ENCODE measurements at places on chromosomes 12 and 14.

- no peak for DNase-seq
Observed at GRCh38 chr14:90062127-90062794, 467 bp downstream of the KCNK13 start.

GRCh38 chr12:113845900-113846674, 120.0 kb downstream of the RBM19 start:
- DNase-seq, result no peak

- DNase-seq, result no peak
Observed at GRCh38 chr12:20232931-20233675, 135.2 kb upstream of the PDE3A start.

DNA sequence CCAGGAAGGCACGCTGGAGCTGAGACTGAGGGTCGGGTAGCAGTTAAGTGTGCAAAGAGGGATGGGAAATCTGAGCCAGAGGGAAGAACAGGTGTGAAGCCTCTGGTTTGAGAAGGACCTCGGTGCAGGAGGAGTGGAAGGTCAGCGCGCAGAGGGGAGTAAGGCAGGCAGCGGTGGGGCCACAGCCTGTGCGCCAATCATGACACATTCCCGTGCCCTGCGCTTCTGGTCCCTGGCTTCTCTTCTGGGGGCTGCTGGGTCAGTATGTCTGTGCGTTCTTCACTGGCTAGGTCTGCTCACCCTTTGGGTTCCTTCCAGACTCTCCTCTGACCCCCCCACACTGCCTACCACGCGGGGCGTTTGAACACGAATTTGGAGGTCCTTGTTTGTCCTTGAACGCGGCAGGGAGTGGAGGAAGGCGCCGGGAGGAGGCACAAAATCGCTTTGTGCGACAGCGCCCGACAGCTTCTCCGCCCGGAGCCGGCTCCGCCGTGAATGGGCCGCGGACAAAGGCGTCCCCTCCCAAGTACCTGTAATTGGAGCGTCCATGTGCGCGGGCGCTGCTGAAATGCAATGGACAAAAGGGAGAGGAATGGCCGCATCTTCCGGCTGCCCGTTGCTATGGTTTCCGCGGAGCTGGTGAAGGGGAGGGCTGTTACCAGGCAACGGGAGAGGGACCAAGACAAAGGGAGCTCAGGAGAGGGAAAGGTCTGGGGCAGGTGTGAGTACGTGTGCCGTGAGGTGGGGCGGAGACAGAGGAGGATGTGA, 207.2 kb upstream of the SRRM4 start:
- no peak for DNase-seq

DNA sequence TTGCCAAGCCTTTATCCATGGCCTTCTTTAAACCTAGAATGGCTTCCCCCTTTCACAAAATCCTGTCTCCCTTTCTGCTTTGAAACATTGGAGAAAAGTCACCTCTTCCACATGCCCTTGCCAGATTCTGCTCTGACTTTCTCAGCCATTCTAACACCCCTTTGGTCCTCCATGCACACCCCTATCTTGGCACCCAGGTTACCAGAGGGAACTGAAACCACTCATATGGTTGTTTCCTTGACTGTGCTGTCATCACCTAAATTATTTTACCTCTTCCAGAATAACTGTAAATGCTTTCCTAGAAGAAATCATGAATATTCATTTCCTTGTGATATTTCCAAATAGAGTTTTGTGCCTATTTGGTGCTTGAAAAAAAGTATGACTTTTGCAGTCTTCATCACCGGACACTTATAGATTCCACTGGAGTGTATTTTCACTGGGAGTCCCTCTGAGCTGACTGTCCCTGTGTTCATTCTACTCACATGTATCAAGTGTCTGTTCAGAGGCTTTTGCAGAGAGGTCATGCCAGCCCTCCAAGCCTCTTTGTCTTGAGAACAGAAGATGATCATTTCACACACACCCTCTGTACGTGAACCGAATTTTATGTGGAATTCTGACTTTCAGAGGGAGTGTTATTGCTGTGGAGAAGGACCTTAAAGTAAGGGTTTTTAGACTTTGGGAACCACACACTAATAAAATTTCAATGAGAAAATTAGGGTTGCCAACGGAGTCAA, 74.1 kb downstream of the PLXNC1 start:
- DNase-seq, result no peak

DNA sequence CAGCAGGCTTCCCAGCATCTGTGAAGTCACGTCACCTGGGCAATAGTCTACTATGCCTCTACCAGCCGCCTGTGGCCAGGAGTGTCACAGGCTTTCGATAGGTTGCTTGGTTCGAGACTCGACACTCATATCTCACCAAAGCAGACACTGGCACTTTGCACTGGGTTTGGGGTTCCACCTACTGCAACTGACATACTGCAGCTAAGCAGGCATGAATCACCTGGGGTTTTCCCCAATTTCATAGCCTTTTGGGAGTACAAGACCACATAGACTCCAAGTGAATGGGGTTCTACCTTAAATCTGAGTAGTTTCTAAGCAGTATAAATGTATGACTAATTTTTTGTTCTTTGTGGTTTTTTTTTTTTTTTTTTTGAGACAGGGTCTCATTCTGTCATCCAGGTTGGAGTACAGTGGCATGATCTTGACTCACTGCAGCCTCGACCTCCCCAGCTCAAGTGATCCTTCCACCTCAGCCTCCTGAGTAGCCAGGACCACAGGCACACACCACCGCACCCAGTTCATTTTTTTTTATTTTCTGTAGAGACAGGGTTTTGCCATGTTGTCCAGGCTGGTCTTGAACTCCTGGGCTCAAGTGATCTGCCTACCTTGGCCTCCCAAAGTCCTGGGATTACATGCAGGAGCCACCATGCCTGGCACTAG, 32.1 kb downstream of the DMAC2L start:
- DNase-seq, result no peak

DNA sequence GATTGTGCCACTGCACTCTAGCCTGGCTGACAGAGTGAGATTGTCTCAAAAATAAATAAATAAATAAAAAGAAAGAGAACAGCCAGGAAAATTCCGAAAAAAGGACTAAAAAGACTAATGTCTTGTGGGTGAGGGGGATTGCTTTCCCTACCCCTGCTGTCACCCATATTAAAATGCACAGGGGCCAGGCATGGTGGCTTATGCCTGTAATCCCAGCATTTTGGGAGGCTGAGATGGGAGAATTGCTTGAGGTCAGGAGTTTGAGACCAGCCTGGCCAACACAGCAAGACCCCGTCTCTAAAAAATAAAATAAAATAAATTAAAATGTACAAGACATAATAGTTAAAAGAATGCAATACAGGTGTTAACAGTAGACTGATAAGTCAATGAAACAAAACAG, 6.1 kb downstream of the DHRS1 start:
- DNase-seq, result no peak

- DNase-seq, result no peak
Observed at GRCh38 chr14:68548194-68549076, 244.4 kb downstream of the ZFP36L1 start.

DNA sequence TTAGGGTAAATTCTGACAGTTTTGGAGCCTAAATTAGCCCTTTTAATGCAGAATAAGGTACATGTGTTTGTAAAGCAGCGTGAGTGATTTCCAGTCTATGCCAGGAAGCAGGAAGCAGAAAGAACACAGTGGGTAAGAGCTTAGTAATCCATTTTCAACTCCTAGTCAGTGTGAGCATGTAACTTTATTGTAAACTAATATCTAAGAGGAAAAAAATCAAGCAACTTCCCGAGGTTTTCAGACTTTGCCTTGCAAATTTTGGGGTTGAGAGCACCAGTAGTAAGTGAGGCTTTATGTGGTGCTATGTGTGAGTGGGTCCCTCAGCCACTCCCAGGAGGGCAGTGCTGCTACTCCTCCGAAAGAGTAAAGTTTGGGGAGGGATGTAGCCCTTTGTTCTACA, 2.9 kb downstream of the CIPC start:
- no peak for DNase-seq

- DNase-seq, result no peak
Observed at GRCh38 chr12:11152725-11153124, 18.3 kb upstream of the SMIM10L1 start.

- DNase-seq, result no peak
Observed at GRCh38 chr12:69170293-69170692, 69.1 kb upstream of the CPSF6 start.

DNA sequence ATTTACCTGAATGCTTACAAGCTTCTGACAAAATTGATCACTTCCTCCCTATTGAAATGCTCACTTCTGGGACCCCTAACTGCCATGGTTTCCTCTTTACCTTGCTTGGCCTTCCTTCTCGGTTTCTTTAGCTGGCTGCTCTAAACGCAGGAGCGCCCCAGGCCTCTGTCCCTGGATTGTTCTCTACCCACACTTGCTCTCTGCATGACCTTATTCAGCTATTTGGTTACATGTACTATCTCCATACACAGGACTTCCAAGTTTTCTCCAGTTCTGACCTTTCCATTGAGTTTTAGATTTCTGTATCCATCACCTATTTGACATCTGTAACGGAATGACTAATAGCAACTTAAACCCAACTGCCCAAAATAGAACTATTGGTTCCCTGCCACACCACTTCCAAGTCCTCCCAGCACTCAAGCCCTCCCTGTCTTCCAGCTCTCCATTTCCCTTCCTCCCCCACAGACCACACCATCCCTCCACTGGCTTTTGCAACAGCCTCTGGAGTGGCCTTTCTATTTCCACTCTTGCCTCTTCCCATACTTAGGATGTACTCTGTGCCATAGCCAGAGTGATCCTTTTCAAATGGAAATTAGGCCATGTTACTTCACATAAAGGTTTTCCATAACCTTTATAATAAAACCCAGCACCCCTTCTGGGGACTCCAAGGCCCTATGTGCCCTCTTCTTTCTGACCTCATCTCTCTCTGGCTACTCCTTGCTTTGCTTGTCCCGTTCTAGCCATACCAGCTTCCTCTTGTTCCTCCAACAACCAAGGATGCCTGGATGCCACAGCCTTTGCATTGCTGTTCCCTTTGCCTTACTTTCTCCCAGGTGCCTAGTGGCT, 202.2 kb downstream of the AEBP2 start:
- no peak for DNase-seq

DNA sequence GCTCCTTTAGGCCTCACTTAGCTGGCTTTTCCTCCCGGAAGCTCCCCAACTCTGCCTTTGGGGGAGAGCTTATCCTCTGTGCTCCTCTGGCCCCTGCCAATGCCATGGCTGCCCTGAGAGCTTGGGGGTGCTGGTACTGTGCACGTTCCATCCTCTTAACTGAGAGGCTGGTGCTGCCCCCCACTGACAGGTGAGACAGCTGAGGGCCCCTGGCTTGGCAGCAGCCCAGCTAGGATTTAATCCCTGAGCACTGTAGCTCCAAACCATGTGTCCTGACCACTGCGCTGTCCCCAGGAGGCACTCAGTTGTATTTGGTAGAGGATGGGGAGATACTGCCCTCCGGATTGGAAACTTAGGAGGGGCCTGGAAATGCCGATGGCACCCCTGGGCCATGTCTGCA, 46.1 kb downstream of the UBE3B start:
- no peak for DNase-seq

GRCh38 chr14:104805326-104805678, 4.4 kb downstream of the ZBTB42 start:
- no peak for DNase-seq

GRCh38 chr12:47725893-47726292, 603 bp upstream of the ENDOU start:
- no peak for DNase-seq

GRCh38 chr14:92247341-92247740, 75.6 kb upstream of the SLC24A4 start:
- no peak for DNase-seq

DNA sequence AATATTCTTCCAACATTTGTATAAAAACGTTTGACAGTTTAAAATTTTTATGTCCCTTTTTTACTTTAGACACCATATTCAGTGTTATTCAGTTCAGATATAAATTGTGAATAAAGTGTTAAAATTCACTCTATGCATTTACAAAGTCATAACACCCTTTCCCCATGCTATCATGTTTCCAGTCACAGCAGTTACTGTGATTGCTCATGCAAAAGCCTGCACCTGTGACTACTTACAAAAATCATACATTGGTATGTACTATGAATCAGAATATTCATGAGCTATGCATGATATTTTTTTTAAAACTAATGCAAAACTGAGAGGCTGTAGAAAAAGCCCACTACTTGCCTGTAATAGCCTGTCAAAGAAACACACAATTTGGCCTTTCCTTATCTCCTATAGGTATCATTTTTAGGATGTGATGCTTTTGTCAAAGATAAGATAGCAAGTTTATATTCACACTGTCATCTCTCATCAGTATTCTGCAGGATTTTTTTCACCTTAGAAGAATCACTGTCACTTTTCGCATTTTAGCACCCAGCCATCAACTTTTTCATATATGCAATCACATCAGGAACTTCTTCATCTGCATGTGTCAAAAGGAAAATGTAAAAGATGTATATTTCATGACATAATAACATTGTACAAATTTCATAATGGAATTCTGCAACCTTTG, 443.2 kb downstream of the C12orf50 start:
- no peak for DNase-seq

DNA sequence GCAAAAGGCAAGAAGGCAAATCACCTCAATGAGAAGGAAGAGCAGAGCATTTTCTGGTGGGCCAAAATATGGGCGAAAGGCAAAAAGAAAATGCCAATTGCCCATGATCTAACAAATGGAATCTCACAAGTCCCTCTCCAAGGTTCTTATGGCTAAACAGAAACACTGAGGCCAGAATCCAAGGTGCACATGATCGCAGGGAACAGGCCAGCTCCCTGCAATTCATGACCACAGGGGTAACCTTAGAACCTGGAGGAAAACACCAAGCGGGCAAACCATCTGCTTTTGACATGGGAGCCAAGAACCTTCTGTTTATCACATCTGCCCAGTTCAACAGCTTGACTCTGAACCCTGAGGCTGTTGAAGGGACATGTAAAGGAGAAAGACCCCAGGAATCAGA, 60.0 kb downstream of the NT5DC3 start:
- no peak for DNase-seq

DNA sequence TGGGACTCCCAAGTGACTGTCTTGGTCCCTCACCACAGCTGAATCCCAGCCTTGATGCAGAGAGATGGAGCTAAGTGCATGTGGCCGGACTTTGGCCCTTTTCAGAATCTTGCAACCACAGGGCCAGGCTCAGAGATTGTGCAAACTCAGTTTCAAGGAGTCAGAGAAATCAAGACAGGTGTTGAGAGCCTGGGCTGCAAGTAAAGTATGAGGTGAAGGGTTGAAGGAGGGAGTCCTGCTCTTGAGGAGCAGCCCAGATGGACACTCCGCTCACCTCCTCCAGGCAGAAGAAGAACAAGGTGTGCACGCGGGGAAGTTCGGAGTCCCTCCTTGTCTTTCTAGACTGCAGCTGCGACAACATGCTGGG, 6.3 kb upstream of the BMP4 start:
- no peak for DNase-seq

DNA sequence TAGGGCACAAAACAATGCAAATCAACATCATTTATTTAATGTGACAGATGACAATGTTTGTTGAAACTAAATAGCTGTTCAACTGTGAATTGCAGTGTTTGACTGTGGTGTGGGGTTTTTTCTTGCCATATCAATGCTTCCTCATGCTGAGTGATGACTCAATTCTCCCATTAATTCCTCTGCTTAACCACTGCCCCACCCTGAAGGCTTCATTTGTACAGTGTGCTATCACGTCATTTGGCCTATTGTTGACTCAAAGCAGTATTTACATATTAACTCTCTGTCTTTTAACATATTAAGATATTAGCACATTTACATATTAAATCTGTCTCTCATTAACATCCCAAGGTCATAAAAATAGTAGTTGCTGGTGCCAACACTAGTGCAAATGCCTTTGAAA, 164.8 kb upstream of the NRXN3 start:
- DNase-seq, result peak; percentile 12

Measured in CD4-positive, alpha-beta T cell treated with Interleukin-1 beta for 1 hour (primary cell).